CD4-positive, alpha-beta T cell treated with Interleukin-6 for 4 hours (primary cell): ENCODE measurements at places on chromosomes 2 and 18.

GRCh38 chr18:54125429-54125828 lies 99.0 kb downstream of the MBD2 start:
- DNase-seq: no peak

DNA sequence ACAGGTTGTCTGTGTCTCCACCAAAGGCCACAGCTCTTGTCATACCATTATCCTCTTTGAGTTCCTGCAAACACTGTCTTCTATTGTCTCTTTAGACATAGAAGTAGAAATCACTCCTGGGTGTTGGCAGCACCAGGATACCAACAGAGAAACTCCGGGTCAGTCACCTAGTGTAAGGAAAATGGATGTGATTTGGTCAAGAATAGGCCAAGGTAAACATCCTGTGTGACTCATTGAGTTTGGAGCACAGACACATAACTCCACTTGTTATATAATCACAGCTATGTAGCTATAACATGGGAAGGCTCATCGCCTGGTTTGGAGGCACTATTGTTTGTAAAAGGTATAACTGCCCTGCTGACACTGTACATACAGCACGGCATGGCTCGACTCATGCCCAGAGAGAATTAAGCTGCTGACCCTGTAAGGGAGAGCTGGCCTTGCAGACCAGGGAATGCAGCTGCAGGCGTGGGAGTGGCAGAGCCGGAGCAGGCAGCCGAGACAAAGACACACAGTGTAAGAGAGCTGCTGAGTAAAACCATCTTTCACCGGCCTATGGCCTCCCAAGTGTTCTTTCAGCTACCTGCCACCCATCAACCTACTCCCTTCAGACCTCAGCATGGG lies 3.4 kb upstream of the TXNL1 start:
- no peak for DNase-seq

- no peak for DNase-seq
These were observed 27.3 kb upstream of the NFU1 start for GRCh38 chr2:69464575-69464974.

DNA sequence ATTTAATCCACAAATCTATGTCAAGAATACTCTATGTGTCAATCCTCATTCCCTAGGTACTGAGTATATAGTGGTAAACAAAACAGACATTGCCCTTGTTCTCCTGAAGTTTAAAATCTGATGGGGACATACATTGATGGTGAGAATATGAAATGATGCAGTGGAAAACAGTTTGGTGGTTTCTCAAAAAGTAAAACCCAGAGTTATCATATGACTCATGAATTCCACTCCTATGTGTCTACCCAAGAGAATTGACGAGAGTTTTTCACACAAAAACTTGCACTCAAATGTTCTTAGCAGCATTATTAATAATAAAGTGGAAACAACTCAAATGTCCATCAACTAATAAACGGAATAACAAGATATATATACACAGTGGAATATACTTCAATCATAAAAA lies 586.7 kb downstream of the CCDC85A start:
- DNase-seq: no peak

GRCh38 chr2:152421521-152422370 lies 86.8 kb downstream of the FMNL2 start:
- DNase-seq: no peak

- no peak for DNase-seq
These were observed 77.2 kb upstream of the TLK1 start for GRCh38 chr2:171237751-171238505.

DNA sequence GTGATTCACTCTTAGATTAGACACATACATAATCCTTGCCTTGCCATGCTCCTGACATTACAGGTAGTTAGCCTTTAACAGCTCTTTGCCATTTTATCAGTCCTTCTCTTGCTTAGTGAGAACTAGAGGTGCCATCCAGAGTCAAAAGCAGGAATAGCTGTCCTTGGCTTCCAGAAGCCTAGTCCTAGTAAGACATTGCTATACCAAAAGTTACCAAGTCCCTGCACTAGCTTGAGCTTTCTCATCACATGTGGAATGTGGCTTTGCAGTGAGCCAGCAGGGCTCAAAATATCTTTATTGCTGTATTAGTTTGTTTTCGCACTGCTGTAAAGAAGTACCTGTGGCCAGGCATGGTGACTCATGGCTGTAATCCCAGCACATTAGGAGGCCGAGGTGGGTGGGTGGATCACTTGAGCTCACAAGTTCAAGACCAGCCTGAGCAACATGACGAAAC lies 104.7 kb upstream of the NOSTRIN start:
- no peak for DNase-seq

DNA sequence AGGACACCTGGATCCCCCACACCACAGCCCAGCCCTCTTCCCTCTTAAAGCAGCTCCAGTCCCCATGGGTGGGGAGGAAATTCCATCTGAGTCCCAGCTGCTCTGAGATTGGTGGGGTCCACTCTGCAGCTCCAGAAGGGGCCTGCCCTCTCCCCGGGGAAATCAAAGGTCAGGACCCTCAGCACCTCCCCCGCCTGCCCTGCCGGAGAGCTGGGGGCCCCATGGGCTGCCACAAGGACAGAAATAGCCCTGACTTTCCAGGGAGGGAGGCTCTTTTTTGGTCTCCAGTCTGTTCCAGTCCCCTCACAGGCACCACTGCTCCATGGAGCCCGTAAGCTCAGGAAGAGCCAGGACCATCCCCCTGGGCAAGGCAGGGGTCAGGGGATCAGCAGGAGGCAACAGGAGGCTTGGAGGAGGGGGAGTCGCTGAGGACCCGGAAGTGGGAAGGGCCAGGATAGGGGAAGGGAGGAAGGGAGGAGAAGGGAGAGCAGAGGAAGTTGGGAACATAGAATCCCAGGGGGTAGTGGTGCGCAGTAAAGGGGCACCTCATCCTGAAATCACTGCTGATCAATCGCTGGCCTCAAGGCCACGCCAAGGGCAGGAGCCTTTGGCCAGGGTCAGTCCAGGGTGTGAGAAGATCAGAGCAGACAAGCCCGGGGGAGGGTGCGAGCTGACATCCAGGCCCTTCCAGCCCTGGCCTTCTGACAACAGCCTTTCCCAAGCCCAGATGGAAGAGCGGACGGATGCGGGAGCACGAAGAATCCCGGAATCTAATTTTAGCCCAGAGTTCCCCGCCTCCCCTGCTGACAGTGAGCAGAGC lies 7.6 kb downstream of the ADRA2B start:
- DNase-seq: no peak

- no peak for DNase-seq
These were observed 7.2 kb downstream of the ADI1 start for GRCh38 chr2:3512086-3512485.

DNA sequence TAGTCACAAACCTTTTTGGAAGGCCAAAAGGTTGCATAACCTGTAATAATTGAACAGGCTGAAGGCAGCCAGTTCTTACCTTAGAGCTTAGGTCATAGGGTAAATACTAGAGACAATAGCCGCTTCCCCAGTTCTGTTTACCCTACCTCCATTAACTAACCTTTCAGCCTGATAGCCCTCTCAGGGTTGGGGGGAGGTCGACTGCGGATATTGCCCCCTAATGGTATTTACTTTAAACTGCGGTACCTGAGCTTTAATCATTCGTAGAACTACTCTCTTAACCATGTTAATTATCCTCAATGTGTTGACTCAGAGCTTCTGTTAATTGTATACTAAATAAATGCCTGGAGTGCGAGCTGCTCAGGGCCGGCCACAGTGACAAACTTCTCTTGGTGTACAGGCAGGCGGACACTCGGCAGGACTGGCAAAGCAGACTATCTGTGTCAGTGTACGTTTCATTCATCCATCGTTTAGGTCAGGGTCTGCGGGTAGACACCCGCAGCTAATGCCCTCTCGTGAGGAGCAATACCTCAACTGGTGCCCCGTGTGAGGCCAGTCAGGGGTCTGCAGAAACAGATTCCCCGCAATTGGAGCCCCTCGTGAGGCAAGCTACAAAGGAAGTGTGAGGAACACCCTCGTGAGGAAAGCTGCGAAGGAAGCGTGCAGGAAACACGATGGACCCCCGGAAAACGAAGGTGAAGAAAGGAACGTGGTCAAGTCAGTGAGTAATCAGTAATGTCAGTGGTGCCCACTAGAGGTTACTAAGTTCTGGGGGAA lies 115.3 kb upstream of the SCN7A start:
- no peak for DNase-seq

GRCh38 chr2:160375037-160375436 lies 118.6 kb downstream of the RBMS1 start:
- DNase-seq: no peak

GRCh38 chr2:99439971-99440505 lies 49.8 kb downstream of the REV1 start:
- DNase-seq: no peak

DNA sequence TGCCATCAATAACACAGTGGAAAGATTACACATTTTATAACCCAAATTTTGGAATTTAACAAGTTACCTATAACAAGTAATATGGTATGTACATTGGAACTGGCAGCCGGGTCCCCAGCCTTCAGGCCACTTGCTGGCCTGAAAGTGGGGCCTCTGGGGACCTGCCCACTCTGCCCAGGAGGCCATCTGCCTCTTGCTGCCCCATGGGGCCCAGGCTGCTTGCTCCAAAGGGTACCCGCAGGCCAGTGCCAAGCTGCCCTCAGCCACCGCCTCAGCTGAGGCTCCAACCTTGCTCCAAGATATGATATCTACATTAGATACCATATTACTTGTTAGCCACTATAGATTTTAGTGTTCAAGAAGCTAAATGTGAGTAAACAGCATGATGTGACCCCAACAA lies 120.8 kb upstream of the TMEFF2 start:
- no peak for DNase-seq

DNA sequence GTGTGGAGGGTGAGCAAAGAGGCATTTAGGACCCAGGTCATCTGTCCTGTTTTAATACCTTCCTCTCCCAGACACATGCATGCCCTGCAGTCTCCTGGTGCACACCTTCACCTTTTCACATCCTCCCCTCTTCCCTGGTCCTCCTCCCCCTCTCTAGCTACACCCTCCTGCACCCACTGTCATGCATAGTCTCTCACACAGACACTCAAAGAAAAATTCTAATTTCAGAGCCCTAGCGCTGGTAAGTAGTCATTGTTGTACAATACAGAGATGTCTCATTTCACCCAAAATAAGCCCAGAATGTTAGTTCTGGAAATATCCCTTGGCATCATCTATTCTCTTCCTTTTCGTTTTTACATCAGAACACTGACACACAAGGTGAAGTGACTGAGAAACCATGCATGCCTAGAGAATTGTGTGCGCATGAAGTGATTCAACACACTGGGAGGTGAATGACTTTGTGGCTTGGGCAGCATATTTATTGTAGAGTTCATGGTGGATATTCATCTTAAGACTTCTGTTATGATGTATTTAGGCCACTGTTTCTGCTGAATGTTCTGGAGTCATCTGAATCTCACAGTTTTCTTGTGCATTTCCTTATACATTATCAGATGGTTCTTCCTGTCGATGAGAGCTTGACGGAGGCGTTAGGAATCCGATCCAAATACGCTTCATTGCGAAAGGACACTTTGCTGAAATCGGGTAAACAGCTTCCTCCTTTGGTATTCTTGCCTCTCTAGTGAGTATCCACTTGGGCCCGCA lies 69.9 kb downstream of the COA5 start:
- DNase-seq: no peak

DNA sequence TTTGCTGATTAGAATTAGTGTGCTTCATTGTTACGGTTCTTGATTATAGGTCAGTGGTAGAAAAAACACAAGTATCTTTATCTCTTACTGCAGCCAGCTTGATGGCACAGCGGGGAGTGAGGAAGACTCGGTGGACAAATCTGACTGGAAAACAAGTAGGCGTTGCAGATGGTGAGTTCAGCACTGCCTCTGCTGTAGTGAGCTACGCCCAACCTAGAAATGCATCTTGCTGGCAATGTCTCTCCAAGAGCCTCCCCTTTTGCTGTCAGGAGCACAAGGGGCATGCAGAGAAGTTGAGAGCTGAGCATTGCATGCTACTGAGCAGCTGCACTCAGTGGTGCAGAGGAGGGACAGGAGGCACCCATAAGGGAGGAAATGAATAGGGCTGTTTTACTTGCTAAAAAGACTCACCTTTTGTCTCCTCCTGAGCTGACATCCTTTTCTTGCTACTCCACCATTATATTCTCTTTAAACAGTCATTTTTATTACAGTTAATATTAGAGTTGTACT lies 977.3 kb upstream of the ACVR2A start:
- DNase-seq: no peak

DNA sequence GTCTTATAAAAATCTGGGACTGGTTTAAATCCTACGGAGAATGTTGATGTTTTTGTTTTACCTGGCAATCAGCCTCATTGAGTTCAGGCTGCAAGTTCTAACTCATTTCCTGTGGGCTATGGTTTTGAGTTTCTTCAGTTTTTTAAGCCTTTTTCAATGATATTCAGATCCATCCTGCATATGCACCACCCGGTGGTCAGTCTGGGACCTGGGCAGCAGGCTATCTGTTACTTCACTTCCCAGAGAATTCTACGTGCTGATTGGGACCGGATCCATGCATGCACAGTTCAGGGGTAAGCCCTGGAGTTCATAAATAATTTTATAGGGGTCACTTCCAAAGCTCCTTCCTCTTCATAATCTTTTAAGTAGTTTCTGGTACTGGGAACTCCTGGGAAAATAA lies 339.2 kb upstream of the HNRNPA3 start:
- DNase-seq: no peak

DNA sequence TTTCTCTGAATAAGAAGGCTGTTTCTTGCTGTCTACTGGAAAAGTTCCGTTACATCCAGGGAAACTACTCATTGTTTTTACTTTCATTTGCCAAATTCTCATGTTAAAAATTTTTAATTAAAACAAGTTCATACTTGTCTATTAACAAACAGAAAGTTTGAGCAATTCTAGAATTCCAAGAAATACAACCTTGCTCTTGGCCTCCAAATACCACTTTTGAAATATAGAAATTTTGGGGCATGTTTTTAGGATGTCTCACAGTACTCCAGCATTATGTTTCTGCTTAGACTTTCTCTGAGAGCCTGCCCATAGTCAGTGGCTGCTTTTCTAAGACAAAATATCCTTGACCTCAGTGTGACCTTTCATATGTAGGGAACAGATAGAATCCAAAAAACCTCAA lies 228.7 kb upstream of the RND3 start:
- DNase-seq: no peak

GRCh38 chr2:217016796-217017419 lies 157.0 kb upstream of the TNP1 start:
- no peak for DNase-seq

GRCh38 chr2:100429726-100430125 lies 12.3 kb upstream of the CHST10 start:
- DNase-seq: no peak

- DNase-seq: no peak
These were observed 89.4 kb downstream of the CELF4 start for GRCh38 chr18:37476182-37476581.

DNA sequence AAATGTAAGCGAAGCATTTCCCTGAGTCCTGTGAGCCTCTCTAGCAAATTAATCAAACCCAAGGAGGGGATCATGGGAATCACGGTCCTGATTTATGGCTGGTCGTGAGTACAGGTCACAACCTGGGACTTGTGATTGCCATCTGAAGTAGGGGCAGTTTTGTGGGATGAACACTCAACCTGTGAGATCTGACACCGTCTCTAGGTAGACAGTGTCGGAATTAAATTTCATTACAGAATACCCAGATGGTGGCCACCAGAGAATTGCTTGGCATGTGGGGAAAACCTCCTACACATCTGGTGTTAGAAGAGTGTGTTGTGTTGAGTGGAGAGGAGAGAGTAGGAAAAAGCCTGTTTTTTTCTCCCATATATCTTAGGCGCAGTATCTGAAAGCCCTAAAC lies 12.5 kb downstream of the CAPN14 start:
- DNase-seq: no peak

- no peak for DNase-seq
These were observed 897 bp downstream of the GPR45 start for GRCh38 chr2:105242286-105242993.
